Muscle of leg (tissue), 16 donors: ENCODE measurements at places on chromosomes 7 and 10. TPM values are rescaled to one million over a fixed set of nuclear protein-coding genes. Genes with fewer than 3 reads are reported as not detected.
A peak's percentile ranks its signal among the peaks of the same experiment; 100 is the strongest.

OPALIN gene
- not detected for total RNA-seq

ADARB2 gene
- total RNA-seq, result 0.13 TPM

FANK1 gene
- total RNA-seq, result 0.80 TPM

ZNF487 gene
- 5.9 TPM for total RNA-seq

CAMK2B gene
- 5.9 TPM for total RNA-seq

ABCC2 gene
- 1.1 TPM for total RNA-seq

LIPM gene
- not detected for total RNA-seq

MYOZ1 gene
- 552 TPM for total RNA-seq

GRCh38 chr7:47779341-47779771 is 168.9 kb downstream of the PKD1L1 start:
- DNase-seq, result no peak

- peak; percentile 80 for DNase-seq
These were observed 193.7 kb downstream of the RNLS start for GRCh38 chr10:88389456-88389855.

GRCh38 chr10:100896876-100897461 is 15.8 kb upstream of the SLF2 start:
- DNase-seq, result no peak

GRCh38 chr10:31701546-31701945 is 227.1 kb downstream of the ARHGAP12 start:
- no peak for DNase-seq

GRCh38 chr10:20100171-20100570 is 283.9 kb downstream of the PLXDC2 start:
- DNase-seq, result peak; percentile 95

- DNase-seq, result peak; percentile 56
These were observed 207.8 kb downstream of the TAX1BP1 start for GRCh38 chr7:27947586-27948278.

GRCh38 chr10:96610817-96611216 is 24.0 kb upstream of the TM9SF3 start:
- no peak for DNase-seq

GRCh38 chr7:26040085-26040484 is 111.9 kb upstream of the NFE2L3 start:
- no peak for DNase-seq

DNA sequence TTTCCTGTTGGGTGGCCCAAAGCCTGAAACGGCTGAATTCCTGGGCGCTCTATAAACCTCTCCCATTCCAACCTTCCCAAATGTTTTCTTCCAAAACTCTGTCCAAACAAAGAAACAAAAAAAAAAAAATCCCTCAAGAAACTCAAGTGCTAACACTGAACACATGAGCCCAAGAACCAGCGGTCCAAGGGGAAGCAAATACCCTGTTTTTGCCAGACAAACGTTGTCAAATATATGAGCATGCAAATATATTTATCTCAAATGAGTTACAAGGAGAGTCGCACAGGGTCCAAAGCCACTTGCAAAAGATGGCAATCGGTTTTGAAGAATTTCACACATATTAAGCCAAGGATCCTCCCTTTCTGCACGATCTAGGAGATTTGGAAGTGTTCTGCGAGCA is 23.3 kb upstream of the EMX2 start:
- DNase-seq, result peak; percentile 83

- DNase-seq, result no peak
These were observed 171.2 kb upstream of the PRPS1L1 start for GRCh38 chr7:18198868-18199267.
